Peyer's patch (tissue), 4 donors: ENCODE measurements at places on chromosomes 7 and 10. TPM values are rescaled to one million over a fixed set of nuclear protein-coding genes. Genes with fewer than 3 reads are reported as not detected.

MSS51 gene
- total RNA-seq = 7.5 TPM

RELN gene
- 3.2 TPM for total RNA-seq

NUTM2B gene
- total RNA-seq = 0.94 TPM

RALA gene
- total RNA-seq = 20.5 TPM

MGMT gene
- total RNA-seq = 39.3 TPM

PRR15 gene
- total RNA-seq = 242 TPM

OR2A7 gene
- 40.3 TPM for total RNA-seq

TMEM213 gene
- total RNA-seq = not detected

- no peak for DNase-seq
Observed at GRCh38 chr10:125611216-125611615, 71.7 kb downstream of the TEX36 start.

DNA sequence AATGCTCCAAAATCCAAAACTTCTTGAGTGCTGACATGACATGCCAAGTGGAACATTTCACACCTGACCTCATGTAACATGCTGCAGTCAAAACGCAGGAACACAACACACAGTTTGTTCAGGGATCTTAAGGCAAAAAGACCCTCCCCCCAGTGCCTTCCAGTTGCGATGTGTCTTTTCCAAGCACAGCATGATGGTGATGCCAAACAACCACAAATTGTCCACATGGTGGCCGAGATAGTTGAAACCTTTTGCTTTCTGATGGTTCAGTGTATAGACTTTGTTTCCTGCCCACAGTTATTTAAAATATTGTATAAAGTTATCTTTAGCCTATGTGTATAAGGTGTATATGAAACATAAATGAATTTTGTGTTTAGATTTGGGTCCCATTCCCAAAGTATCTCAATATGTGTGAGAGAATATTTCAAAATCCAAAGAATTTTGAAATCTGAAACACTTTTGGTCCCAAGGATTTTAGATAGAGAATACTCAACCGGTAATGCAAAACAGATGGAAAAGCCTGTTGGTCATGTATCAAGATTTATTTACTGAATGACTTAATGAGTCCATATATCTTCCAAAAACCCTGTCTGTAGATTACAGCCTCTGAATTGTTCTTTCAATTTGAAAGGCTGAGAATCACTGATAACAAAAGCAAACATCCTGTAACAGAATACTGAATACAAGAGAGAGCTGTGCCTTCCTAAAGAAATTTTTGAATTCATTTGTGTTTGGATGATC, 93.4 kb upstream of the OIT3 start:
- DNase-seq = no peak

GRCh38 chr10:11165591-11166543, 148.2 kb downstream of the CELF2 start:
- peak; percentile 66 for DNase-seq

DNA sequence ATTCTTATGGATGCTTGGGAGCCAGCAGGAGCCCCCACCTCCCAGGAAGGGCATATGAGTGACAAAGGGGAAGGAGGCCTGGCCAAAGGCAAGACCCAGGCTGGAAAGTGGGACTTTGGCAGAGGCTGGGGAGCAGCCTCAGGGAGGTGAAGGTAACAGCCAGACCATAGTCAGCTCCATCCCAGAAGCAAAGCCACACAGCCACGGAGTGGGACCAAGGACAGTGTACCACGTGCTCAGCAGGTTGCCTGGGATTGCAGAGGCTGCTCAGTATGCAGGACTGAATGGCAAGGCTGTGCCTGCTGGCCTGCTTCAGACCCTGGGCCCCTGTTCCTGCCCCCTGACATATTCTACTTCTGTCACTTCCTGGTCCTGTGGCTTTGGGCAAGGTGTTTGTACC, 17.6 kb upstream of the GPR26 start:
- DNase-seq = no peak

- DNase-seq = no peak
Observed at GRCh38 chr7:80054356-80054755, 80.3 kb upstream of the GNAI1 start.

- no peak for DNase-seq
Observed at GRCh38 chr7:154777023-154777422, 225.9 kb downstream of the PAXIP1 start.

DNA sequence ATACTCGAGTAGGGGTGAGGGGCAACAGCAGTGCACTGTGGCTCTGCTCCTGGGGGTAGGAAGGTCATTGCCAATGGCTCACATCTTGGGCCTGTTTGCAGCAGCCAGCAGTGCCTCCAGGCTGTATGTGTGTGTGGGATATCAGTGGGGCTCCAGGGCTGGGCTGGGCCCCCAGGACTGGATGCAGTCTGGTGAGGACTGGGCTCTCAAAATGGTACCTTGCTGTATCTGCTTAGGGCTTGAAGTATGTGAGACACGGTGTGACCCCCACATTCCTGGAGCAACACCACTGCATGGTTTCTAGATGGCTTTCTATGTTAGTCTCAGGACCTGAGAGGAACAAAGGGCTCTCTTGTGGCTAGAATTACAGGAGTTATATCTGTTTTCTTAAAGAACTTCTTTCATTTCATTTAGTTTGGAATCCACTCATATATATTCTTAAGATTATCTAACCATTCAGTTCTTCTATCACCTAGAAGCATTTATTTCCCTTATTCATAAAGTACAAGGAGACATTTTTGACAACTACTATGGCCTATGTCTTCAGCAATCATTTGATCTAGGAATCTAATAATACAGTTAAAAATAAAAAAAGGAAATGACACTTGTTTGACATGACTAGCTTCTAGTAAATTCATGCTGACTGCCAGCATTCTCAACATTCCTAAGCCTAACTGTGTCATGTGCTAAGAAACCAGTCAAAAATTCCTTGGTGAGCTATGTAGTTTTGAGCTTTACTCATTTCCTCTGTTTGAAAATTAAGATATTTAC, 443.2 kb upstream of the SEMA3A start:
- no peak for DNase-seq

GRCh38 chr10:50941629-50942028, 56.2 kb upstream of the A1CF start:
- no peak for DNase-seq

- no peak for DNase-seq
Observed at GRCh38 chr10:97868134-97868685, 18.6 kb downstream of the GOLGA7B start.

GRCh38 chr7:22655781-22656180, 71.2 kb upstream of the IL6 start:
- no peak for DNase-seq

DNA sequence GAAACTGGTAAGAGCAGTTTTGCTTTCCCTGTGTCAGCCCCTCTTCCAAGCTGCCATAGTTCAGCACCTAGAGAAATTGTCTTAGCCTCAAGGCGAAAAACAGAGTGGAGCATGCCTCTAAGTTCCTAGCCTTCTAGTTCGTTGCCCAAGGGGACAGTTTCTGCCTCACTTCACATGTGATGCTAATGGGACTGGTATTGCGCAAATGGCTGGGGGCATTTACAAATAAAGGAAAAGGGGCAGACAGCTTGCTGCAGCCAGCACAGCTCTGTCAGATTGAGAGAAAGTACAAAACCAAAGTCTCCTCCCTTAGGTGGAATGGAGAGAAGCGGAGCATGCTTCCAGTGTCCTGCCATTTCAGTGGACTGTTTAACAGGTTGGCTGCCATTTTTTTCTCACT, 567.7 kb downstream of the ETV1 start:
- no peak for DNase-seq

DNA sequence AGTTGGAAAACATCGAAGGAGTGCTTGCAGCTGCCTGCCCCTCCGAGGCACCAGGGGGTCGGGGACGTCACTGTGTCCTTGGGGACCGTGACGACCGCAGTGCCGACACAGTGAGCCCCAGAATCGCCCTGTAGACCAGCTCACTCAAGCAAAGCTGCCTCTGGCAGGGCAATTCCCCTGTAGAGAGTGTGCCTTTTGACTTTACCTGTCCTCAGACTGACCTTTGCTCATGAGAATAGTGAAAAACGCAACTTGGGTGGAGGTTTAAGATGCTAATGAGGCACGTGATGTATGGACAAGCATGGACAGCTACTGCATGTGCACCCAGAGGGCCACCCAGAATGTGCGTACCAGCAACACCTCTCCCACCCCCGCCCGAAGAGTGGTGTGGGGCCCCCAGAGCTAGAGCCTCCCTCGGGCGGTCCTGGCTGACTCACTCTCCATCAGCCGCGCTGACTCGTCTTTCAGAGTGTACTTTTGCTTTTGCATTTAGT, 271.9 kb downstream of the ADARB2 start:
- DNase-seq = no peak

- DNase-seq = no peak
Observed at GRCh38 chr7:39642896-39643295, 19.5 kb downstream of the RALA start.

GRCh38 chr10:50614444-50615137, 9.2 kb downstream of the SGMS1 start:
- DNase-seq = no peak

GRCh38 chr10:43383204-43383971, 12.0 kb downstream of the FXYD4 start:
- DNase-seq = no peak

DNA sequence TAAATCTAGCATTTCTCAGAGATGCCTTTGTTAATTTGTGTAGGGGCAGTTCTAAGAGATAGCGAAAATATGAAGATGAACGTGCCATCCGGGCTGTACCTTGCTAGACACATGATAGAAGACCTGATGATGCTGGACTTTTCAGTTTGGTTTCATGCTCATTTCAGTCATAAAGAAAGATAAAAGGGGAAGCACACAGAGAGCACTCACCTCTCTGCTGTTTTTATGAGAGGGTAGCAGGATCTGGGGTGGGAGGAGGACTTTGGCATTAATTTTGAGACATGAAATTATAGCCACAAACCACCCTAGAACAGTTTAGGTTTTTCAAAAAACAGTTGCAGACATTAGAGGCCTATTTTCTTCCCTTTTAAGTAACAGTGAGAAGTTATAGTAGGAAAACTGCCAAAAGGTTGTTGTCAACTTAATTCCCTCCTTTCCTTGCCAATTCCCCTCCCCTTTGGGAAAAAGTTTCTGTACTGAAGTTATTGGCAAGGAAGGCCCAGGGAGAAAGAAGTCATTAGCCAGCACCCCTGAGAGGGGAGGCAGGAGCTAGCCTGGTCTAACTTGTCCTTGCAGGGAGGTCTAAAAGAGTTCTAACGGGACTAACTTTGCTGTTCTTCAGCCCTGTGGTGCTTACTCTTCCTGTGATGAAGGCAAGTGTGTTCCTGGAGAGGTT, 2.6 kb downstream of the ST7 start:
- DNase-seq = no peak
